ENCODE measurements at places on chromosomes 3 and 15.

- DNase-seq = no peak
Measured at GRCh38 chr3:193530231-193531165, 24.2 kb downstream of the ATP13A4 start.

- DNase-seq = no peak
Measured at GRCh38 chr3:42582474-42583070, 805 bp upstream of the SEC22C start.

DNA sequence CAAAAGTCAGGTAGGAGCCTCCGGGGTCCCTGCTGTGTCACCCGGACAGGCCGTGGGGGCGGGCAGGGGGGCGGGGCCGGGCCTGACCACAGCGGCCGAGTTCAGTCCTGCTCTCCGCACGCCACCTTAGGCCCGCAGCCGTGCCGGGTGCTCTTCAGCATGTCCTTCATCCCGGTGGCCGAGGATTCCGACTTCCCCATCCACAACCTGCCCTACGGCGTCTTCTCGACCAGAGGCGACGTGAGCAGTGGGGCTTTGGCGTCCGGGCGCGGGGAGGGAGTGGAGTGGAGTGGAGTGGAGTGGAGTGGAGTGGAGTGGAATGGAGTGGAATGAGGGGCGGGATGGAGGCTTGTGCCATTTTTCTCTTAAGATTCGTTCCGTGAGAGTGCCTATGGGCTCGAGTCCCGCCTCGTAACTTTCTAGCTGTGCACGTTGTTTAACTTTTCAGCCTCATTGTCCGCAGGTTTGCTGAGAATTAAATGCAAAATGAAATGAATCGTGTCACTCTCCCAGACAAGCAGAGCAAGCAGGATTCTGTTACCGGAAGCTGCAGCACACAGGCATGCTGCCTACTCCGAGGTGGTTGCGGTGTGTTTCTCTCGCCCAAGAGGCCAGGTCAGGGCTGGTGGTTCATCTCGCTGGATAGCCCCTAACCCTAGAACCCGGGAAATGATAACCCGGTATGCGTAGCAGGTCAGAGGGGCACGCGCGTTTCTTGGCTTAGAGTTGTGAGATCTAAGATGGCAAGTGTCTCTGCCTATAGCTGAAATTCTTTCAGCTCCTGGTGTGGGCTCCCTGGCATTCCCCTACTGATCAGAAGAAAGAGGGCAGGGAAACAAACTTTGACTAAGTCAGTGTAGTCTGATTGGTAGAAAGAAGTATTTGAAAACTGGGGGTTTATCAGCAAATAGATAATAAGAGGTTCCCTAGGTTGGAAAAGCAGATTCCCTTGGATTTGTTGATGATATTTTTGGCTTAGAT lies at the start of gene FAH:
TSS of gene FAH (plus strand) at position 104 of the 981 bp plus-strand sequence. CDS start at position 160, 56 bp downstream.
- DNase-seq = no peak

DNA sequence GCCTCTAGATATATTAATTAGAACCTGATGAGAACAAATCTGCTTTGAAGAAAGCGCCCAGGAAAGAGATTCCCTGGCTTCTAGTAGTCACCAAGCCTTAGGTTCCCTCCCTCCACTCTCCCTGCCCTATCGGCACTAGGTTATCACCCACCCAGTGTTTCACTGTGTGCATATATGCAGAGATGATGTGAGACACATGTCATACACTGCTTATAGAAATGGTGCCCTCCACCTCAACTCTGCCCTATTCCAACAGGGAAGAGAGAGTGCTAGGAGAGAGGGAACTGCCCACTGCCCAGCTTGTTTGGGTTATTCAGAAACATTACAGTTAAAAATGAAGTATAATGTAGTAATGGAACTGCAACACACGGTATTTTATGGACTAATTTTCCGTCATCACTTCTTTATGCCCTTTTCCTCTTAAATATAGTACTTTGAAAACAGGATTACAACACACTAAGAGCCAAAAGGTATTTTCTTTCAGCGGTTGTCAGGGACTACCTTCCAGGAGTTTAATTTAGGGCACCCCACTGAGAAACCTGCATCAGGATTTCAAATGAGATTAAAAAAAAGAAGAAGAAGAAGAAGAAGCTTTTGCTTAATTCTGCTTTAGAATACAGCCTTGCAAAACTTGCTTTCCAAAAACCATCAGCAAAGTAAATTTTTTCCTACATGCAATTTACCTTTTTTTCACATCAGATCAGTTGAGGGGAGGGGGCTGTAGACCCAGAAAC lies 55.3 kb downstream of the MEIS2 start:
- DNase-seq = no peak

DNA sequence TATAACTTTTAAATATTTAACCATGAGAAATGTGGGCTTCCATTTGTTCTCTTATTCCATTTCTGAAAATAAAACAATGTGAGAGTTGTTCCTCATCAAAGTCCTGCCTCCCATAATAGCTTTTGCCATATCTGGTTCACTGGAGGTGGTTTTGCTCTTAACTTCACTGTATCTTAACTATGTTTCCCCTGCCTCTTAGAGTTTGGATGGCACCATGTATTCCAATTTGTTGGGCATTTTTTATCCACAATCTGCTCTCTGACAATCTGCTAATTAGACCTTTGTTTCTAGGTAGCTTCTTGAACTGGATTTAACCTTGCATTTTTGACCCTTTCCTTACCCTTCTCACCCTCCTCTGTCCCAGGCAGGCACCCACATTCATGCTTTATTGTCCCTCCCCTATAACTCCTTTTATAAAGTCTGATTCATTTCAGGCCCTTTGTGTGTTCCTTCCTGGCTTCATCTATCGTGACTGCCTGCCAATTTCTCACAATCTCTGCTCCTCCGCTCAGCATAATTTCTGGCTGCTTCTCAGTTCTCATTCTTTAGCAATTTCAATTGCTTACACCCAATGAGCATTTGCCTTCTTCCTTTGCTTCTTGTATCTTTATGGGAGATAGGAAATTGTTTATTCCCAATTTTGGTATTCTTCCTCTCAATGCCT lies 144.2 kb upstream of the ARHGEF26 start:
- no peak for DNase-seq

DNA sequence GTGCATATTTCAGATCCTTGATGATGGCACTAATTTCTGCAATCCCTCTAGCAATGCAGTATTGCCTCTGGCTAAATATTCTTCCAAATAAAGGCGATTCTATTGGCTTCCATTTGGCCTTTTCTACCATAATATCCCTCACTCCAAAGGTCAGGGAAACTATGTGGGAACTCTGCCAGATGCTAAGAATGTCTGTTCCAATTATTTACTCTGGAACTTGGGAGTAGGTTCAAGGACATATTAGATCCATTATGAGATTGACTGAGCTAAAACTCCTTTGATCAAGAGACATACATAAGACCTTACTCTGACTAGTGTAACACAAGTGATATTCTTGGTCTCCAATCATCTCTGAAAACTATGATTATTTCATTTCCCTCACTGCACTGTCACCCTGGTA lies 674.5 kb upstream of the NECTIN3 start:
- no peak for DNase-seq

GRCh38 chr15:52518487-52519371 lies 10.0 kb downstream of the MYO5A start:
- DNase-seq = no peak

GRCh38 chr15:56036546-56037067 lies 43.2 kb upstream of the NEDD4 start:
- DNase-seq = no peak

DNA sequence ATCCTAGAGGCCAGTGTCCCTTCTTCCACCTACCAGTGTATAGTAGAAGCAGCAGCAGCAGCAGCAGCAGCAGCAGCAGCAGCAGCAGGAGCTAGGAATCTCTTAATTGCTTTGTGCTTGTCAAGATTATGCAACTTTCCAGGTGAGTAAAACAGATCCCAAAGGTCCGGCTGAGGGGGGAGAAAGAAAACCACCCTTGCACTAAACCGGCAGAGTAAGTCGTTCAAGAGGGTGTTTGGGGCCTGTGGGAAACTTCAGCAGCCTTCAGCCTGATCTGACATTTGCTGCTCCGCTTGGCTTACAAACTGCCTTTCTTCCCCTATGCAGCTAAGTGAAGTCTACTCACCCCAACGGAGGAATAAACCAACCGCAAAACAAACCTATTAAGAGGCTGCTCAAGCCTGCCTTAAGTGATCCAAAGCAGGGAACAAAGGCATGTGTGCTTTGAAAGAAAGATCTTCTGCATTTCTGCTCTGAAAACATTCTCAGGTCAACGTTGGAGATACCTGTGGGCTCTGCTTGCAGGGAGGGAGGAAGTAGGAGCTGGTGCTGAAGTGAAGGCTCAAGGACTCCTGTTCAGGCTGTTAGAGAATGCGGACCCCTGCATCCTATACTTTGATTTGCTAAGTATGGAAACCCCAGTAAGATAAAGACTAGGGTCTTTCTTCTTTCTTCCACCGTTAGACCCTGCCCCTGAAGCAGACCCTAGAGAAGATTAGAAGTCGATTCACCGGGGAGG lies 35.7 kb upstream of the DLG1 start:
- DNase-seq = no peak

DNA sequence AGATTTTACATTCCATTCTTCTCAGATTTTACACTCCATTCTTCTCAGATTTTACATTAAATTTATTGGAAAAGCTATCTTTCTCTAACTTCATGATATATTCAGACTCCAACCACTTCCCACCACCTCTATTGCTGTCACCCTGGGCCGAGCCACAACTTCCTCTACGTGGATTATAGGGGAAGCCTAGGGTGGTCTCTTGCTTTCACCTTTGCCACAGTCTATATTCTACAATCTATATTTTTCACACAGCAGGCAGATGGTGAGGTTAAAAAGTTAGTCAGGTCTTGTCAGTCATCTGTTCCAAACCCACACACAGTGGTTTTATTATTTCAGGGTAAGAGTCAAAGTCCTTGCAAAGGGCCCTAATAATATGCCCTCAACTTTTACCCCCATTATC lies 370.8 kb upstream of the SUCLG2 start:
- no peak for DNase-seq

DNA sequence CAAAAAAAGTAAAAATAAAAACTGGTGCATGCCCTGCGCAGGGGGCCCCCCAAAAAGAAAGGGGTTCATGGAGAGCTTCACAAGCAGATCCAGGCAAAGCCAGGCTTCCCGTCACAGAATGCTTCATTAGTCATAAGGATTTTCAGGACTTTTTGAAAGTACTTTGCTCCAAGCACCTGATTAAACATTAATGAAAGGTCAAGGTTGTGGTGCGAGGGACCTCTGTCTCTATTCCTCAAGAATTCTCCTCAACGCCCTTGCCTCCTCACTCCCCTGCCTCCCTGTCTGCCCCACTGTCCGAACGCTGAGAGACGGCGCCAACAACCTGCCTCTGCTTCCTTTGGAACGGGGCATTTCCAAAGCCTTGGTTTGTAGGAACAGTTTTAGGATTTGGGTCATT lies 240.1 kb upstream of the IGF1R start:
- DNase-seq = no peak

GRCh38 chr3:135447483-135447882 lies 518.0 kb upstream of the PPP2R3A start:
- no peak for DNase-seq

- no peak for DNase-seq
Measured at GRCh38 chr15:100041127-100041828, 300.5 kb downstream of the ADAMTS17 start.

- no peak for DNase-seq
Measured at GRCh38 chr3:53144862-53145712, 14.9 kb upstream of the RFT1 start.

DNA sequence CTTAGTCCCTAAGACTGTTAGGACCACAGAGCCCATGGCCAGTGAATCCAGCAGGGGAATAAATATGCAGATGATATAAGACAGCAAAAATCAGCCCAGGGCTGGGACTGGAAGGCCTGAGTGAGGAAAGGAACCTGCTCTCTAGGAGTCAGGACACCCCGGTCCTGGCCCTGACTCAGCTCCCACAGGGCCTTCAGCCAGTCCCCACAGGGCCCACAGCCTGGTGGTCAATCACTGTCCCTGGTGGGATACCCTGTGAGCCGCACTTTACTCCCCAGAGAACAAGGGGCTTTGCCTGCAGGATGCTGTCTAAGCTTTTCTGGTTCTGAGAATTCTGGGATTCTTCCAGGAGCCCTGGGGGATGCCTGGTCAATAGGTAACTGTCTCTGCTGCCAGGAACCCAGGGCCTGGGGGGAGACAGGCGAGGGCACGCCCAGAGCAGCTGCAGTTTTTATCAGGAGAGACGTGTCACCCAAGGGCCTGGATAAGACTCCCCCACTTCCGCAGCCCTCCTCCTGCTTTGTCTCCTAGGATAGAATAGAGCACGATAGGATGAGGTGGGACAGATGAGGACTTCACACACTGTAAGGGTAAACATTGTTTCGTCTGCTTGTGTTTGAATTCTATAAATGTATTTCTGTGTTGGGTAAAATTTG lies 49.5 kb upstream of the MCF2L2 start:
- no peak for DNase-seq

DNA sequence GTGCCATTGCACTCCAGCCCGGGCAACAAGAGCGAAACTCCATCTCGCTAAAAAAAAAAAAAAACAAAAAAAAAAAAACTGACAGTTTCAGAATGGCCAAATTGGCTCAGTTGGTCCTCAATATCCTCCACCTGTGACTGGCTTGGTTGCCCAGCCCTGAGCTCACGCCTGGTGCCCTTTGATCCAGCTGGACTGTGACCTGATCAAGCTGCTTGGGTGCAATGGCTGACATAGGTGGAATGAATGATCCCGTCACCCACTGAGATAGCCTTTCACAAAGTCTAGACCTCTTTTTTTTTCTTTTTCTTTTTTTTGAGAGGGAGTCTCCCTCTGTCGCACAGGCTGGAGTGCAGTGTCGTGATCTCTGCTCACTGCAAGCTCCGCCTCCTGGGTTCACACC lies 254.6 kb downstream of the FOXP1 start:
- no peak for DNase-seq

GRCh38 chr15:77606142-77607034 lies 26.3 kb downstream of the LINGO1 start:
- no peak for DNase-seq

DNA sequence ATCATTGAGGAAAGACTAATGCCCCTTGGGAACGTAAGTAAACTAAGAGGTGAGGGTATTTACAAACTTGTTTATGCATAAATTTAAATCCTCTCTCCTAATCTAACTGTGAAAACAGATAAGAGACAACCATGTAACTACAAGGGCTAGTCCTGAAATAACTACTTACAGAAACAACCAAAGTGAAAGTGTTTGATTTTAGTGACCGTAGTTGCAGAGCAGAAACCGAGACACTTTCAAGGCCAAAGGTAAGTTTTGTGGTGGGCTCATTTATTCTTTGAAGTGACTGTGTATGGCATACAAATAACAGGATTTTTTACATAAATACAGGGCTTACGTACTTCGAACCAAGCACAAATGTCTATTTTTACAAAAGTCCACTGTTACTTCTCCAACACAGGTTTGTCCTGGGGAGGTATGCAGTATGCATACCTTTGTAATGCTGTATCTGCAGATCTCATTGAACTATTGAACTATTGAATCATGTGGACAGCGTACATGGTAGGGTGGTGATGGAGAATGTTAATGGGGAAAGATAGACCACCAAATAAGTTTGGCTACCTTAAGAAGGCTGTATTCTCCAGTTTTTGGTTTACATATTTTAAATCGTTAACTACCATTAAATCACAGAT lies 99.6 kb upstream of the RBMS3 start:
- DNase-seq = no peak

DNA sequence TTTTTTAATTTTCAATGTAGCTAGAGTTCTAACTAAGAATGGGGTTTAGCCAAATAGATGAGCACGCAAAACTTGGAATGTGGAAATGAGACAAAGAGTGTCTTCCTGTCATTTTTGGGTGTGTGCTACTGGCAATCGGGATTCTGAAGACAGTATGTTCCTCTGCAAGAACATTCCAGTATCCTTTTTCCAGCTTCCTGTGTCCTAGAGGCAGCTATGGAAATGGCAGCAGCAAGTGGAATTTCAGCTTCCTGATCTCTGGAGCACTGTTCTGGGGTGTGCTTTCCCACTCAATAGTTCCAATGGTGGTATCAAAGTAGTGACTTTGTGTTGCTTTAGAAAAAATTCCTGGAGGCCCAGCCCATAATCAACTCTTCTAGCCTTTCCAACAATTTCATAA lies 642.9 kb upstream of the KCNMB2 start:
- DNase-seq = no peak

Data from NCI-H1436 (cell line).